Activated naive CD8-positive, alpha-beta T cell treated with anti-CD3 and anti-CD28 coated beads for 36 hours (primary cell): ENCODE measurements at places on chromosomes 7 and 10. TPM values are rescaled to one million over a fixed set of nuclear protein-coding genes. Genes with fewer than 3 reads are reported as not detected.

GRCh38 chr7:110119883-110120581 lies 970.9 kb upstream of the LRRN3 start:
- no peak for DNase-seq

Gene VENTX
- not detected for total RNA-seq

- DNase-seq, result no peak
Observed at GRCh38 chr10:96072674-96073073, 29.3 kb downstream of the CCNJ start.

Gene PIK3AP1
- total RNA-seq, result 5.1 TPM

DNA sequence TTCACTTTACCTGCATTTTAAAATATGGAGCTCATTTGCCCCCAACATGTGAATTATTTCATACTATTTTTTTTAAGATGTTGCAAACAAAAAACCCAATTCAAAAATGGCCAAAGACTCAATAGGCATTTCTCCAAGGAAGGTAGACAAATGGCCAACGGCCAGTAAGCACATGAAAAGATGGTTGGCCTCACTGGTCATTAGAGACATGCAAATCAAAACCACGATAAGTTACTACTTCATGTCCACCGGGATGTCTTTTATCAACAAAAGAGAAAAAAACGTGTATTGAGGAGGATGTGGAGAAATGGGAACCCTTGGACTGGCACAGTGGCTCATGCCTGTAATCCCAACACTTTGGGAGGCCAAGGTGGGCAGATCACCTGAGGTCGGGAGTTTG lies 3.4 kb upstream of the CTBP2 start:
- no peak for DNase-seq

DNA sequence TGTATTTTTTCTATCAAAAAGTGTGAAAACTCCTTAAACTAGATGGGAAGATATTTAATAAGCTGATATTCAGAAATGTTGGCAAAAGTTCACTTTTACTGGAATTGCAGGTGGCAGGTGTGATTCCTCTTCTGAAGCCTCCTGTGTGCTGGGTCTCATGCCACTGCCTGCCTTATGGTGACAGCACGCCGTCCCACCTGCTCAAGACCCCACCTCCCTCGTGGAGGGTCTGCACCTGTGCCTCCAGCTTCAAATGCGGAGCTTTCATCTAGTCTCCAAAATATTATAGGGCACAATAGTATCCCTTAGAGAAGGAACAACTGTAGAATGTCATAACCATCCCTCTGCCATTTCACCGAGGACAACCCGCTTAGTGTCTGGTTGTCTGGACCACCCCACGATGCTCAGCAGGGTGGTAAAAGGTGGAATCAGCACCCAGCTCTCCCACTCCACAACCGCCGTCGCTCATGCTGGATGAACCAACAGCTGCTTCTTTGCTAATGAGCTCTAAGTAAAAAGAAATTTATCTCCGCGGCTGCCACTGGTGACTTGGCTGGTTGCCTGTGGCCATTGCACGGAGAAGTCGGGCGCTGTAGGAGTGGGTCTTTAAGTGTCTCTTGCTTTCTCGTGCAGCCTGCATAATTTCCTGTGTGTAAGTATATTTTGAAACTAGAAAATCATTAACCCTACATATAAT lies 119.3 kb upstream of the TCERG1L start:
- DNase-seq, result no peak

DNA sequence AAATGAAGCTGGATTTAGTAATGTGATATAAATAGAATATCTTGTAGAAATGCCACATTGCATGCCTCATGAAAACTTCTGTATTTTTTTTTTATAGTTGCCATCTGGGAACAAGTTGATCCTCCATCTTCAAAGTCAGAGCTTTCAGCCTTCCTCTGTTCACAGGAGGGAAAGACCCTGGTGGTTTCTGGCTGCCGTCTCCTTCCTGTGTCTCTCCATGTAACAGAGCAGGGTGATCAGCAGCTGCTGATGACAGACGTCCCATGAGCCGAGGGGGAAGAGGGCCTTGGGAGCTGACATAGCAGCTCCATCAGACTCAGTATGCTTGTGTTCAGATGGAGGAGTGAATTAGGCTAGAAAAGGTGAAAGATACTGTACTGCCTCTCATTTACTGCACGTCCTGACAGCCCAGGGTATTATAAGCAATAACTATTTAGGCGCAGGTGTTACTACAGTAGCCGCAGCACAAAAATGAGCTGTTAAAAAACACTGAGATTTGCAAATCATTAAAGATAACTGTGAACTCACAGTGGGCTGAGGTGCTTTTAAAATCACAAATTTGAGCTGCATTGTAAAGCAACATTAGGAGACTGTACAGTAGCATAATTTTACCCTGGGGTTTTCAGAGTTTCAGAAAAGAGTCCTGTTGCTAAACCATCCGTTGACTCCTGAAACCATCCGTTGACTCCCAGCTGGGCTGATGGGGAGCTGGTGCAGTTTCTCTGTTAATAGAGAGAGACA lies 103.3 kb downstream of the CFAP58 start:
- no peak for DNase-seq

- no peak for DNase-seq
Observed at GRCh38 chr7:90502539-90502938, 33.1 kb downstream of the PTTG1IP2 start.

DNA sequence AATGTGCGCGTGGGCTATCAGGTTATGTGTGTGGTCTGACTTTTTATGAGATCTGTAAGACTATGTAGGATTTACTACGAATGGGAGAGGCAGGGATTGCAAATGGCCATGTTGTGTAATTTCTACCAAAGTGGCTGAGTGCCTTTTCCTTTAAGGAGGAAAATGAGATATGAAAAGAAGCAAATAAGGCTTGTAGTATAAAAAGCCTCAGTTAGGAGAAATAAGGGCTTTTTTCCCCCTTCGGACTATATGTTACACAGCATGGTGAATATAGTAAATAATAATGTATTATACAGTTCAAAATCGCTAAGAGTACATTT lies 447 bp upstream of the GPAM start:
- DNase-seq, result no peak

- DNase-seq, result no peak
Observed at GRCh38 chr10:10367264-10367663, 650.4 kb upstream of the CELF2 start.

Gene CREB5
- total RNA-seq, result 2.0 TPM
